Activated T-cell treated with anti-CD3 and anti-CD28 coated beads, Interleukin-2, amount 50 U/mL, for 72 hours (primary cell): ENCODE measurements at places on chromosomes 12 and 14. TPM values are rescaled to one million over a fixed set of nuclear protein-coding genes. Genes with fewer than 3 reads are reported as not detected.

Gene PIWIL1
- not detected for total RNA-seq

Gene KRT81
- not detected for total RNA-seq

DNA sequence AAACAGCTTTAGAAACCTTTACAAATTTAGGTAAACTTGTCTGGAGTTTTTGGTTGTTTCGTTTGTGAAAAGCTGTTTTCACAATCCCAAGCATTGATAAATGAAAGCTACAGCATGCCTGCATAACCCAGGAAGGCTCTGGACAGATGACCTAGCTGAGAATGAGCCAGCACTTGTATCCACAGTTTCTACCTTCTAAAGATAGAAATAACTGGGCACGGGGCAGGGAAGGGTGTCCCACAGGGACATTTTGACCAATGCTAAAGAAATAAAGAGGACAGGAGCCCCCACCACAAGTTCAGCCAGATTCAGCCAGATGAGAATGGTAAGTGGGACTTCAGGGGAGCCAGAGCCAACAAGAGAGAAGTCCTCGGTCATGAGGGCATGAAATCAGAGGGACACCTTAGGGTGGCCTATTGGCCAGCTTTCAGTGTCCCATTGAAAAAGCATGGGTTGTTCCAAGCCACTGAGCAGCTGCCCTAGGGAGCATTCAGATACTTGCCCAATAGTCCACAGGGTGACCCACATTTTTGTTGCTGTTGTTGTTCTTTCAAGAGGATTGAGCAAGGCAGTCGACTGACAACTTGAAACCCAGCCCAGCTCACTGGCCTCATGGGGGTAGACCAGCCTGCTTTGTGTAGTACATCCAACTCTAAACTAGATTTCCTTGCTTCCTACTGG lies 140.3 kb upstream of the NUDT4 start:
- no peak for DNase-seq

DNA sequence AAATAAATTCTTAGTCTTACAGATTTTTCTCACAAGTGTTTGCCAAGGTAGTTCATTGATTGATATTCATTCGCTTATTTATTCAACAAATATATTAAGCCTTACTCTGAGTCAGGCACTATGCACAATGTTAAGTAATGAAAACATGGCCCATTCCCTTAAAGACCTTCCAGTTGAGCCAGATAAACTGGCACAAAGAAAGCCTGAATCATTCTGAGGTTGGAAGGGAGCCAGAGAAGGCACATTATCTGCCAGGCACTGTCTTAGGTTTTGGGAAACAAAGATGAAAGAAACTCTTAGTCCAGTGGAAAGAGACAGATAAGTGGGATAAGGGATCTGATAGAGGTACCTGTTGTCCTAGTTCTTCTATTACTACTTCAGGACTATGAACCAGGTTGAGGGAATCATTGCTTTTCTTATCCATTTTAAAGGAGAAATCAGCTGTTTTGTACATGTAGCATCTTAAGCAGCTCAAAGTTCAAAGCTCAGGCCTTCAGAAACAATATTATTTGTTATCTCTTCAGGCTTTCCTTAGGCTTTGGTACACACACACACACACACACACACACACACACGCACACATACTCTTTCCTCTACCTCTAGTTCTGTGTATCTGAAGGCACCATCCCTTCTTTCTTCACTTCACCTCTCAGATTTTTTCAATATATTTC lies 27.0 kb downstream of the PDE6H start:
- DNase-seq: no peak

GRCh38 chr12:53996240-53997203 lies 3.4 kb upstream of the HOXC9 start:
- DNase-seq: no peak

GRCh38 chr12:69002969-69003368 lies 70.0 kb upstream of the CPM start:
- DNase-seq: no peak

DNA sequence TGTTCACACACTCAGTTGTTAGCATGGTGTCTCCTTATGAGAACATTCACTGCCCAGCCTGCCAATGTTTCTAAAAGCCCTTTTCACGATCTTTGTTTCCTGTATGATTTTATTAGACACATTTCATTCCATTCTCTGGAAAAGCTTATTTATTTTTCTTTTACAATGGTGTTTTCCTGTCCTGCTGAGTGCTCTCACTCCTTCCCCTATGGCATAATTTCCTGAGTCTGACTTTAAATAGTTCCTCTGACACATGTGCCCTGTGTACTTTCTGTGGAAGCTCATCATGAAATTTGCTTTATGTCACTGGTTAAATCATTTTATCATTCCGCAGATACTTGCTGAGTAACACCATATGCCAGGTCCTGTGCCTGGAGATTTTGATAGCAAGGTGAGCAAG lies 612.0 kb downstream of the FLRT2 start:
- no peak for DNase-seq

DNA sequence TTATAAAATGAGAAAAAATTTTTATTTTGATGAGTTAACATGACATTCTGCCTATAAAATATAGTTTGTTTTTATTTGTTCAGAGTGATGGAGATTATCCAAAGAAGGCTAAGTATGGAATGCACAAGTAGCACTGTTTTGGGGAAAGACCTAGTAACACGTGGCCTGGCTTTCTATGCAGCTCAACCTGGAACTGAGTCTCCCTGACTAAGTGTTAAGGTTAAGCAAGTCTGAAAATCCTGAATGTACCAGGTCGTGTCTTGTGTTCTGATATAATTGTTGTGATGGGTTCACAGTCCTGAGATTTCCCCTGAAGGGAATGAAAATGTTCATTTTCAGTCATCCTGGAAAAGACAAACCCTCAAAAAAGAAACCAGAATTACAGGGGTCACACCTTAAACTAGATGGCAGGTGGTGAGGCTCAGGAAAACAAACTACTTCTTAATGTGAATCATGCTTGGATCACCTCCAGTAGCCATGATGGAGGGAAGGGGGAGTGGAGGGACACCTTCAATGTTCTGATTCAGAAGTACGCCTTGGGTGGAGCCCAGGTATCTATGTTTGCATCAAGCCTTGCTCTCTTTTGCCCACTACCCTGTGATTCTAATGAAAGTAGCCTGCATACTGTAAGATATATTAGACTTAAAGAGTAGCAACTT lies 236.8 kb downstream of the ALX1 start:
- DNase-seq: no peak

Gene KRT2
- not detected for total RNA-seq

GRCh38 chr12:111788178-111788654 lies 21.5 kb downstream of the ALDH2 start:
- no peak for DNase-seq

GRCh38 chr14:55800156-55800785 lies 220.3 kb downstream of the KTN1 start:
- DNase-seq: no peak

Gene ABHD12B
- not detected for total RNA-seq

DNA sequence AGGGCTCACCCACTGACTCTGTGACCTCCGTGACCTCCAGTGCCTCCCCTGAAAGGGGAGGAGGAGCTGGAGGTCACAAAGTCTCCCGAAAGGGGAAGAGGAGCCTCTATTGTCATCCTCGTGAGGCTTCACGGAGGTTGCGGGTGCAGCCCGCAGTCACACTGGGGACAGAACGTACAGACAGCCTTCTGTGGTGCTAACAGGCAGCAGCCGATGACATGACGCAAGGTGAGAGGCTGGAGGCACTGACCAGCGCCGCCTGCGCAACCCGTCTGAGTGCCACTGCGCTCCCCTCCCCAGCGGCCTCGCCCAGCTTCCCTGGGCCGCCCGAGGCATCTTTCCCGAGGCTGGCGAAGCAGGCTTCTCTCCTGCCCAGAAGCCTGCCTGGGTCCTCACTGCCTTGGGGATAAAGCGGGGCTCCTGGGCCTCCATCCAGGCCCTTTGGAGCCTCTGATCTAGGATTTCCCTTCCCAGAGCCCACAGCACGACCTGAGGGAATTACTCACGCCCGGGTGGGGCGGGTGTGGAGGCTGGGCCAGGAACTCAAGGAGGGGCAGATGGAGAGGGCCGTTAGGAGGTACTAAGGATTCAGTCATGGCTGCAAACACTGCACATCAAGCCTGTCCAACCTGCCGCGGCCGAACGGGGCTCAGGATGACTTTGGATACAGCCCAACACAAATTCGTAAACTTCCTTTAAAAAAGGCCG lies 12.3 kb upstream of the LBHD2 start:
- DNase-seq: no peak

DNA sequence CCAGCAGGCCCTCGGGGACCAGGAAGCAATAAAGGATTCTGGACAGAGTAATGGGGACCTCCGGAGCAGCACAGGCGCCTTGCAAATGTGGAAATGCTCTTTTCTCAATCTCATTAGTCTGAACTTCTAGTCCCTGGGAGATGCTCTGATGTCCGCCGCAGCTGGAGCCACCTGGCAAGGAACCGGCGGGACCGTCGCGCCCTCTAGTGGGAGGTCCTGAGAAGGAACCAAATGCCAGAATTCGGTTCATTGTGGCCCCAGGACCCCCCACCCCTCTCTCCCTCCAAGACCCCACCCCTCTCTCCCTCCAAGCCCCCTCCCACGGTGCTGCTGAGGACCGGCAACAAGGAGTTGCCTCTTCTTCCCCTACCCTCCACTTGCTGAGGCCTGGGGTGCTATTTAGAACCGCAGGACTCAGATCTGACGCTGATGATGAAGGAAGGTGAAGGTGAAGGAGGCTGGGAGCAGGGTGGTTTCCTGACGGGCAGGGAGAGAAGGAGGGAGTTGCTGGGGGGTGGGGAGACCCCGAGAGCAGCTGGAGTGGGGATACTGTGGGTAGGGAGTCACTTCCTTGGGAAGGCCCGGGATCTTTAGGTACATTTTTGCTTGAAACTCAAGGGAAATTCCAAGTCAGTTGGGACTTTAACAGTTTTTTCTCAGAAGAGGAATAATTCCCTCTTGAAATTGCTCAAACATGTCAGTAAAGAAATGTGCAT lies 42.5 kb downstream of the SMIM41 start:
- peak; percentile 66 for DNase-seq
